ENCODE measurements at places on chromosomes 1 and 21.

- no peak for DNase-seq
Measured at GRCh38 chr1:222331765-222332164, 216.1 kb downstream of the HHIPL2 start.

GRCh38 chr1:178846306-178846705, 24.6 kb downstream of the ANGPTL1 start:
- DNase-seq: no peak

DNA sequence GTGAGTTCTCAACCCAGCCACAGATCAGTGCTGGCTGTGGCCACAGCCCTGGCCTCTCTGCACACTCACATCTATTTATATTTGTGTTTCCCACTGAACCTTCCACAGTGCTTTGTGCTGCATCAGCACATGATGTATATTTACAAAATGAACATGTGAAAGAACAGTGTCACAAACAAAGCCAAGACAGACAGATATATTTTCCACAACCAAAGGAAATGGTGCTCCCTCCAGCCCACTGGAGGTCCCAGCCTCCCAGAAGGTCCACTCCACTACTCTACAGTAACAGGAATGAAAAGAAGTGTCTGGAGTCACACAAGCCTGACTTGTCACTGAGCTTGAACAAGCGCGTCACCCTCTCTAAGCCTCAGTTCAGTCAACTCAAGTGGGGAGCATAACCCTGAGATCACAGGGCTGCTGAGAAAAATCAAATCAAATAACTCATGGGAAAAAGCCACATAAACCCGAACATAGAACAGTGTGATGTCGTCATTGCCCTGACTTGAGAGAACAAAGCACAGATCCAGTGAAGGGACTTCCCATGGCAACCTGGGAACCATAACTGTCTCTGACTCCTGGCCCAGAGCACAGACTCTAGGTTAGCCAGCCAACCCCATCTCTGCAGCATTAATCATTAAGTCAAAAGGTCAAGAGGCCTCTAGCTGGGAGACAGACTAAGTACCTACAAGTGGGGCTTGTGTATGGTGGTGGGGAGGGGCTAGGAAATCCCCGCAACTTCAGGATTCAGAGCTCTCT, 121.2 kb downstream of the TRABD2B start:
- no peak for DNase-seq

DNA sequence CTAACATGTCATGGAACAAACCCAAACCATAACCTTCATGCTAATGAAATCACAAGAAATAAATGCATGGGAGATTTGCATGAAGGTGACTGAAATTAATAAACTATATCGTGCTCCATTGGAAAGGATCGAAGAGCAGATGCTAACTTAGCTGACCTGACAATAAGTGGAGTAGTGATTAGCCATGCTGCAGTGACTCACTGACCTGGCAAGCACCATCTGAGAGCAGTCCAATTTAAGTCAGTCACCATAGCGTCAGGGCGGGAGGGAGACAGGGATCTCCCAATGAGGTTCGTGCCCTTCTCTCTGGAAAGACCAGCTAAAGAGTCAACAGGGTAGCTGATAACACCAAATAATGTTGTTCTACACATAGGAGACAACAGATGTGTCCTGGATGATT, 21.5 kb downstream of the OLIG2 start:
- DNase-seq: no peak

GRCh38 chr1:91555821-91556531, 55.3 kb downstream of the CDC7 start:
- no peak for DNase-seq

- no peak for DNase-seq
Measured at GRCh38 chr1:158146739-158147138, 34.0 kb upstream of the CD1D start.

GRCh38 chr1:99814373-99814900, 35.7 kb upstream of the AGL start:
- DNase-seq: no peak
